ENCODE measurements at places on chromosomes 4 and X. TPM values are rescaled to one million over a fixed set of nuclear protein-coding genes. Genes with fewer than 3 reads are reported as not detected.

GRCh38 chr4:187665086-187665485 lies 330.5 kb upstream of the ZFP42 start:
- DNase-seq: no peak

DNA sequence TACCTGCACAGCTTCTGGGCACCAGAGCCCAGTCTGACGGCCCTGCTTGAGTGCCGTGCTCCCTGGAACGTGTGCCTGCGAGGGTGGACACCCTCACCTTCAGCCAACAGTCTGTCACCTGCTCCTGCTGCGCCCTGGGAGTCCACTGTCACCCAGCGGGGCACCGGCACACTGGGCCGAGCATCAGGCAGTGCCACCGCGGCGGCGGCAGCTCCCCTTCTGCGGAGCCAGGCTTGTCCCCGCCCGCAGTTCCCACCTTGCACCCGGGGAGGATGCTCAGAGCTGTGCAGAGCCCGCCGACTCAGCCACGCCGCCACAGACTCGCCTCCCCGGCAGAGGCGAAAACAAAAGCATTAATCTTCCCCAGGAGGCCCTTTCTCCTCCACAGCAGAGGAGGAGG lies 86.8 kb downstream of the ABLIM2 start:
- no peak for DNase-seq

DNA sequence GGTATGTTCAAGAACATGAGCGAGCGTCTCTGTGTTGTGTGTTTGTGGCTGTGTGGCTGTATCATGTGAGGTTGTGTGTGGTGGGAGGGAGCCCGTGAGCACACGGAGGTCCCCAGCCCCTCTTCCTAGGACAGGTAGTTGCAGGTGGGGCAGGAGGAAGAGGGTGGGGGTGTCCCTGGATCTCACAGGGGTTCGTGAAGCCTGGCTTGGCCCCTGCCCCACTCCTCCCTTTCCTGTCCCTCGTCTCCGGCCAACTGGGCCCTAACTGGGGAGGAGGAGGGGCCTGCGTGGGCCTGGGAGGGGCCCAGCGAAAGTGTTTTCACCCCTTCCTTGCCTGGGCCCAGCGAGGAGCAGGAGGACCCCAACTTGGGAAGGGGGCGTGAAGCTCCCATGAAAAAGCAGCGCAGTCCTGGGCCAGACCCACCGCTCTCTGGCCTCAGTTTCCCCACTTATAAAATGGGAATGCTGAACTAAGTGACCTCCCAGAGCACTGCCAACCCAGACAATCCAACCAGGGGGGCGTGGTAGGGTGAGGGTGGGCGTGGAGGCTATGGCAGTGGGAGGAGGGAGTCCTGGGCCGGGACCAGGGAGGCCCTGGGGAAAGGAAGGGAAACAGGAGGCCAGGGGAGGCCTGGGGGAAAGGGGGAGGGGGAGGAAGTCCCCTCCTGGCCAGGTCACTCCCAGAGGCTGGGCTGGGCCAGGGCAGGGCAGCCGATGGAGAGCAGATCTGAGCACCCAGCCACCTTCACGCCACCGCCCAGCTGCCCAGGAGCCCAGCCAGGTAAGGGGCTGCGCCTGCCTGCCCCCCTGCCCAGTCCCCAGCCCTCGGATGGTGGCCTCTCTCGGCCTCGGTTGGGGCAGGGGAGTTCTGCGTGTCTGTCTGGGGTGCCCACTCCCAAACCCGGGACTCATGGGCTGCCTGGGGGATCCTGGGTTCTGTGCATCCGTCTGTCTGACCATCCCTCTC lies at the start of gene AVPR2:
Gene AVPR2 (plus strand): TSS at position 683 of the 967 bp plus-strand sequence. CDS start 473 bp downstream, outside the sequence.
- DNase-seq: no peak

DNA sequence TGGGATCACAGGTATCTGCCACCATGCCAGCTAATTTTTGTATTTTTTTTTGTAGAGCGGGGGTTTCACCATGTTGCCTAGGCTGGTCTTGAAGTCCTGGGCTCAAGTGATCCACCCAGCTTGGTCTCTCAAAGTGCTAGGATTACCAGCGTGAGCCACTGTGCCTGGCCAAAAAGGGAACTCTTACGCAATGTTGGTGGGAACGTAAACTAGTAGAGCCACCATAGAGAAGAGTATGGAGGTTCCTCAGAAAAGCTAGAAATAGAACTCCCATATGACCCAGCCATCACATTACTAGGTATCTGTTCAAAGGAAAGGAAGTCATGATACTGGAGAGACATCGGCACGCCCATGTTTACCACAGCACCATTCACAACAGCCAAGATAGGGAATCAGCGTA lies 85.9 kb downstream of the PRKX start:
- DNase-seq: no peak

DNA sequence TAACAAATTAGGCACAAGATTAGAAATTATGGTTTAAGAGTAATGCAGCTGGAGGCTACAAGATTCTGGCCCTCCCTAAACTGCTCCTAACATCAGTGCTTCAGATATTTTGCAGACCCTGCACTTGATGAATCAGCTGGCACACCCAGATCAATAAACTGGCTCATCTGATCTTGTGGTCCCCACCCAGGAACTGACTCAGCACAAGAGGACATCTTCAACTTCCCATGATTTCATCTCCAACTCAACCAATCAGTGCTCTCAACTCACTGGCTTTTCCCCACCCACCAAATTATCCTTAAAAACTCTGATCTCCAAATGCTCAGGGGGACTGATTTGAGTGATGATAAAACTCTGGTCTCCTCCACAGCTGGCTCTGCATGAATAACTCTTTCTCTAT lies 21.7 kb upstream of the TMEM33 start:
- no peak for DNase-seq

DNA sequence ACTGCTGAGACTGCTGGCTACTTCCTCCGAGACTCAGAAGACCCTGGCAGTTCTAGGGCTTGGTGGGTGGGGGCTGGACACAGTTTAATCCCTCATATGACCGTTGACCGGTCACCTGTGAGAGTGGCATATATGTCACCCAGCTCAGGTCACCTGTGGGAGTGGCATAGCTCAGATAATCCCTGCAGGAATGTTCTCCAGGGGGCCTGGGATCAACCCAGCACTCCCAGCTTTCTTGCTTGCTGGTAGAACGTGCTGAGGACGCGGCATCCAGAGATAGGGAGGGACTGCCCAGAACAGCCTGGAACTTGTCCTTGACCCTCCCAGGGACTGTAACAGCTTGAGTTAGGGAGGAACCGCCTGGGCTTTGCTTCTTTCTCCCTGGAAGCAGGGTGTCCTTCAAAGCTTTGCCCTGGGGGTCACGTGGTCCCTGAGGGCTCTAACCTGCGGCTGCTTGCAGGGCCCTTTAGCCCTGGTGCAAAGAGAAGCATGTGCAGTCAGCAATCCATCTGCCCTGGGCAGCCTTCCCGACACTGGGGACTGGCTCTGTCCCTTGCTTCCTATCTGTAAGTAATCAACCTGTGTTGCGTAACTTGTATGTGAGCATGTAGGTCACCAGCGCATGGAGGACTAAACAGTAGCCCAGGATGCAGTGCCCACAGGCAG lies 55.3 kb downstream of the ZFYVE28 start:
- peak; percentile 50 for DNase-seq

Gene EDNRA
- total RNA-seq: 11.1 TPM

GRCh38 chr4:21664355-21664754 lies 284.2 kb downstream of the KCNIP4 start:
- no peak for DNase-seq

GRCh38 chr4:3372933-3373465 lies 68.8 kb upstream of the HGFAC start:
- no peak for DNase-seq

GRCh38 chr4:2646396-2647149 lies 109.6 kb downstream of the TNIP2 start:
- no peak for DNase-seq

DNA sequence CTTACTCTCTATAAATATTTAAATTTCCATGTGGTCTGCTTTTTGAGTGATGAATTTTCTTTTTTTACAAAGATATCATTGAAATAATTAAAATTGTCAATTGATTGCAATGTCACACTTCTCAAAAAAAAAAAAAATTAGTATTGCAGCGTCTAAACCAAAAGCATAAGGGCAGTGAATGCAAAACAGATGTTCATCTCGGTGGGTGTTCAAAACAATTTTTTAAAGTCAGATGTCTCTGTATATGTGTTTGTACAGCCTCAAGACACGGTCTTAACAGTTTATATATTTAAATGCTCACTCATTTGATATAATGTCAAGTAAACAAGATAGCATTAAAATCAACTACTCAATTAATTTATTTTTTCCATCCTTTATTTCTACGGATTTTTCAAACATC lies 52.3 kb downstream of the PALLD start:
- no peak for DNase-seq

GRCh38 chrX:132664273-132664672 lies 175.4 kb upstream of the MBNL3 start:
- no peak for DNase-seq

DNA sequence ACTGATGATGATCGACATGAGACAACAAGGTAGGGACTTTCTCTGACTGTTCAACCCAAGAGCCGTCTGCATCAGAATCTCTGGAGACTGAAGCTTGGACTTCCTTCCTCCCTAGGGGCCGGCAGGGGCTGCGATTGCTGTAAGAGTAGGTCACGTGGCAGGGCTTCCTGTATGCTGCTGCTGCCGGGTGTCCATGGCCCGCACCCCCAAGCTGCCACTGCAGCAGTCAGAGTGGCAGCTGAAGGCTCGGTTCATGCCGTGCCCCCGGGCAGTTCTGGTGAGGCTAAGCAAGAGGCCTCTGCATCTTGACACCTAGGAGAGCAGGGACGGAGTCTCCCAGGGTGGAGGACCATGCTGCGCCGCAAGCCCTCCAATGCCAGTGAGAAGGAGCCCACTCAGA lies at the start of gene SASH3:
Gene SASH3 (plus strand): TSS at position 203 of the 400 bp plus-strand sequence. CDS start 149 bp downstream, at position 352.
- no peak for DNase-seq

Gene NEUROG2
- 0.29 TPM for total RNA-seq

Gene GAGE12H
- not detected for total RNA-seq

Data from breast epithelium (tissue), 4 donors.